ENCODE measurements at places on chromosomes 7 and 10.

- DNase-seq = no peak
Measured at GRCh38 chr10:132916421-132916841, 25.9 kb downstream of the CFAP46 start.

DNA sequence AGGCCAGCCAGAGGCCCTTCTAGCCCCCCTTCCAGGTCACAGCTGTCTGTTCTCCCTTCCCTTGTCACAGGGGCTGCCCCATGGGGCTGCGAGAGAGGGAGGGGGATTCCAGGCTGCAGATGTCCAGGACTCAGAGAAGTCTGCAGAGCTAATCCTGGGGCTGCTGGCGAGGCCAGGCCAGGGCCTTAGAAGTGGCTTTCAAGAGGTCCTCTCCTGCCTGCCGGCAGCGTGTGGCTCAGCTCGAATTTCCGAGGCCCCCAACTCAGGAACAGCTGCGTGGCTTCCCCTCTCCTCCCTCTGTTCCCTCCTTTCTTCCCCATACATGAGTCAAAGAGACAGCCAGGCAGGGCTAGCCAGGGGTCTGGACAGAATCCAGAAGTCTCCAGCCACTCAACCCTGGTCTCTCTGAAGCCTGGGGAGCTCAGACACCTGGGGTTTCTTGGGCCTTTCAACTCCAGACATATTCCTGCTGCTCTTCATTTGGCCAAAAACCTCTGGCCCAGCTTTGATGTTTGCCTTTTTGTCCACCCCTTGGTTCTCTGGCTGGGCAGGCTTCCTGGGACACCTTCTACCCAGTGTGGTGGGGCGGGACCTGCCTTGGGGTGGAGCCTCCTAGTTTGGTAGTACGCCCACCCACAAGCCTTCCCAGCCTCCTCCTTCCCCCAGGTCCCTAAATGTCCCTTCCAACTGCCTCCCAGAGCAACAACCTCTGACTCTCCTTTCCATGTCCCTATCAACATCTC lies 21.8 kb upstream of the EIF5AL1 start:
- no peak for DNase-seq

DNA sequence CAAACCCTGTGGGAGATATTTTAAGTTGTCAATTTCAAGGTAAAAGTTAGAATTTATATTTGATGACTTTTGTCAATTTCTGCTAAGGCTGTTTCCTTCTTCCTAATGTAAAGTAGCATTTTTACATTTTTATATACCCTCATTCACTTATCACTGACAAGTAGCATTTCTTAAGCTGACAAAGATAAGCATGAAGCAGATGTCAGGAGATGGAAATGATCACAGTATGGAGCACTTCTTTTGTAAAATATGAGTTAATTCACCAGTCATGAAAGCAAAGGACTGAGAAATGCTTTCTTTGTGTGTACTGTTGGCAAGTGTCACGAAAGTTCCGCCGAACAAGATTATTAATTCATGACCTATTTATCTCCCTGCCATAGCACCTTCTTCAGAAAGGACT lies 503.9 kb downstream of the DNAJB9 start:
- DNase-seq = no peak

DNA sequence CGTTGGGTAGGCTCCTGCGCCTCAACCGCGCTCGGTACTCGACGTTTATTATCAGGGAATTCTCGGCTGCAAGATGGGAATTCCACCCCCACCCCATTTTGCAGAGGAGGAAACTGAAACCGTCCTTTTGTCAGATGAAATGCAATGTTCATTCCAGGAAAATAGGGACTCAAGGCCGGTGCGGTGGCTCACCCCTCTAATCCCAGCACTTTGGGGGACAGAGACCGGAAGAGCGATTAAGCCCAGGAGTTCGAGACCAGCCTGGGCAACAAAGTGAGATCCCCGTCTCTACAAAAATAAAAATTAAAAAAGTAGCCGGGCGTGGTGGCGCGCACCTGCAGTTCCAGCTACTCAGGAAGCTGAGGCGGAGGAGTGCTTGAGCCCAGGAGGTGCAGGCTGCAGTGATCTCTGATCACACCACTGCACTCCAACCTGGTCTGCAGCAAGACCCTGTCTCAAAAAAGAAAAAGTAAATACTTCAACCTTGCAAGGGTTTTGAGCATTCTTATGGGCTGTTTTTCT lies 720 bp upstream of the RFC2 start:
- no peak for DNase-seq

DNA sequence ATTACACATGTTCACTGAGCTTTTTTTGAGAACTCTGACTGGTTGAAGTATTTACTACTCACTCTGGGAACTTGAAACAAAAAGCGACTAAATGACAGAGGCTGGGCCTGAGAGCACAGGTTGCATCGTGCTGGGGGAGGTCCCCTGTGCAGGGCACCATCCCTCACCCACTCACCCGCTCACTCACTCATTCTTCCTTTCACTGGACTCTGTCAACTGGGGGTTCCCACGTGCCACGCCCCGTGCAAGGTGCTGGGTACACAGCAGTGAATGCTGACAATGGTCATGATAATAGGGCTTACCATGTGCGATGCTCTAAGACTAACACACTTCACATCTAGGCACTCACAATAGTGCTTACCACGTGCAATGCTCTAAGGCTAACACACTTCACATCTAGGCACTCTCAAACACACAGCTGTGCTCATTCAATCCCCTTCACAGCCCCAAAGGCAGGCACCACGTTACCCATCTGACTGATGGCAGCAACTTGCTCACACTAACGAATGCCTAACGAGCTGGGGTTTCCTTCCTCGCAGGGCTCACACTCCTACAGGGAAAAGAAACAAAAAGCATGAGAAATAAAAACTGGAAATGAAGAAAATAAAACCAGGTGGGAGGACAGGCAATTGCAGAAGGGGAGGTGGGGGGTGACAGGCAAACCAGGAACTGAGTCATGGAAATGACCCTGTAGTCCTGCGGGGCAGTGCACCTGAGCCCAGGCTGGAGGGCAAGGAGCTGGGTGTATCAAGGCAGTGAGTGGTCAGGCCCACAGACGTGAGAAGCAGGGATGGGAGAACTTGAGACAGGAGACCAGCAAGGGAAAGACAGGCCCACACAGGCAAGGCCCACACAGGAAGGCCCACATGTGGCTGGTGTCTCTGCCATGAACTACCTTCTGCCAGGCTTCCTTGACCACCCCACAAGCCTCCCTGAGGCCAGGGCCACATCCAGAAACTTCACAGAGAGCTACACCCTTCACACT lies 147.0 kb upstream of the FAM20C start:
- no peak for DNase-seq

Data from endothelial cell (in vitro differentiated cells).